CD4-positive, alpha-beta T cell treated with Interleukin-4 for 1 hour (primary cell): ENCODE measurements at places on chromosomes 1 and 21.

- no peak for DNase-seq
Observed at GRCh38 chr1:42006836-42007235, 88.1 kb upstream of the HIVEP3 start.

- no peak for DNase-seq
Observed at GRCh38 chr1:114607223-114607622, 25.8 kb upstream of the BCAS2 start.

GRCh38 chr1:26784886-26785285 lies 2.9 kb upstream of the PIGV start:
- no peak for DNase-seq

GRCh38 chr1:55039342-55040082 lies at the start of gene PCSK9:
Gene PCSK9, plus strand, starts transcription at chr1:55039548. Its CDS starts 290 bp downstream, at chr1:55039838.
- DNase-seq: no peak

DNA sequence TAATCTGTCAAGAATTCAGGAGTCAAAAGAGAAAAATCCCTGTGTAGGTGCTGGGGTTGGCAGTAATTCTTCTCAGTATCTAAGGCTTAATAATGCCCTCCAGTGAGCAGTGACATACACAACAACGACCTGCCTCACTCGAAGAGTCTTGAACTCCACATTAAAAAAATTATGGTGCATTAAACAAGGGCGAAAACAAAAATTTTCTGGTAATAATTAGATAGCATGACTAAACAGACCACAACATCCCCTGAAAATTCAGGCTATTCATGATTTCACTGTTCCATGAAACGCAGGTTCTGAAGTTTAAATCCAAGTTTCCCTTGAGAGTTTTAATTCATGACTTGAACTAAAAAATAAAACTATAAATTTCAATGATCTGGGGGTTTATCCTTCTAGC lies 5.1 kb downstream of the SRSF4 start:
- no peak for DNase-seq

DNA sequence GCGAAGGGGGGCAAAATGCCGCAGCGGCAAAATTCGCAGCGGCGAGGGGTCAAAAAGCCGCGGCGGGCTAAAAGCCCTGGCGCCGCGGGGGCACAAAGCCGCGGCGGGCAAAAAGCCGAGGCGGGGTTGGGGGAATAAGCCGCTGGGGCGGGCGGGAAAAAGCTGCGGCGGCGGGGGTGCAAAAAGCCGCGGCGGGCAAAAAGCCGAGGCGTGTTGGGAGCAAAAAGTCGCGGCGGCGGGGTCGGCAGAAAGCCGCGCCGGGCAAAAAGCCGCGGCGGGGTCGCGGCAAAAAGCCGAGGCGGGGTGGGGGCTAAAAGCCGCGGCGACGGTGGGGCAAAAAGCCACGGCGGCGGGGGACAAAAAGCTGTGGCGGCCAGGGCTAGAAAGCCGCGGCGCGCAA lies 3902.5 kb downstream of the SRGAP2C start:
- no peak for DNase-seq

DNA sequence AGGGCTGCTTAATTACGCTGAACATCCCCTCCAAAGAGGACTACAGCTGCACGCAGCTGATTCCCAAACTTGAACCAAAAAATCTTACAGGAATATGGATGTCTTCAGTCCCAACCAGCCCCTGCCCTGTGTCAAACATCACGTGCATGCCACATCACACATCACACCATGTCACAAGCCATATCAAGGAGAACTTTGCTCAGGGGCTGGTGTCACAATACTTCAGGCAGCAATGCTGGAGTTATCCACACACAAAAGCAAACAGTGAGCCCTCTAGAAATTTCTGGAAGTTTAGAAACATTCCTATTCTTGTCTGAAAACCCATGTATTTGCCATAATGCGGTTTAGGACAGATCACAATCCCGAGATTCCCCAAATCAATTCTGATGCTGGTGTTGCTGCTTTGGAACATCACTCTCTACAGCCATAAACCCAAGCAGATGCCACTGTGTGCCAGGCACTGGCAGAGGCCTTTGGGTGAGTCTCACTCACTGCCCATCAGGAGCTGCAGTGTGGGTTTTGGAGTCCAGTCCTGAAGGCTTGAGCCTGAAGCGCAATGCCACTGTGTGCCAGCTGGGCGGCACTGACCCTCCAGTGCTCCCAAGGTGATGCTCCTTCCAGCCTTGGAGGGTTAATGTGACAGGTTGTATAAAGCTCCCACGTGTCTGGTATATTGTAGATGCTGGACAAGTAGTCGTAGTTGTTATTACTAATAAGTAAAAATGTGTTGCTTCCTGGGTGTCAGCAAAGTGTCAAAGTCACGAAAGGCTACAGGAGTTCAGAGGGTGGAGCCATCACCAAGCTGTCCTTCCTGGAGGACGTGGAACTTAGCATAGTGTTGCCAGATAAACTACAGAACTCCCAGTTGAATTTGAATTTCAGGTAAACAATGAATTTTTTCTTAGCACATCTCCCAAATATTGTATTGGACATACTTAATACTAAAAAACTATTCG lies 20.1 kb upstream of the EFNA1 start:
- DNase-seq: no peak

- DNase-seq: no peak
Observed at GRCh38 chr1:175508320-175509110, 234.9 kb downstream of the TNR start.

GRCh38 chr1:83098131-83098530 lies 900.8 kb downstream of the TTLL7 start:
- DNase-seq: no peak

DNA sequence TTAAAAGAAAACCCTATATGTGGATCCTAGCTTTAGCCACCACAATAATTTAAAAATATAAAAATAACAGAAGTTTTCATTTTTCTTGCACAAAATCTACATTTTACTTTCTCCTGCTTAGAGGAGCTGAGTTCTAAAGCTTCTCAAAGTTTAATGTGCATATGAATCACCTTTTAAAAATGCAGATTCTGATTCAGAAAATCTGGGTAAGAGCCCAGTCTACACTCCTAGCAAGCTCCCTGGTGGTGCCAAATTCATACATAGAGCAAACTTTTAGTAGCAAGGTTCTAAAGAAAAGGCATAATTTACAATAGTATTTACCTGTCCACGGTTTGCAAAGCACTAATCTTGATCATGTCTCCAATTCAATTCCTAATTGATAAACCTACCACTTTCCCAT lies 19.3 kb downstream of the RSBN1 start:
- DNase-seq: no peak
